ENCODE measurements at places on chromosomes 5 and 9.

GRCh38 chr9:86187121-86187520 lies 72.3 kb downstream of the C9orf153 start:
- no peak for DNase-seq

GRCh38 chr9:89562186-89562814 lies 42.5 kb upstream of the GADD45G start:
- no peak for DNase-seq

- no peak for DNase-seq
Observed at GRCh38 chr5:171667341-171668096, 118.1 kb upstream of the SMIM23 start.

DNA sequence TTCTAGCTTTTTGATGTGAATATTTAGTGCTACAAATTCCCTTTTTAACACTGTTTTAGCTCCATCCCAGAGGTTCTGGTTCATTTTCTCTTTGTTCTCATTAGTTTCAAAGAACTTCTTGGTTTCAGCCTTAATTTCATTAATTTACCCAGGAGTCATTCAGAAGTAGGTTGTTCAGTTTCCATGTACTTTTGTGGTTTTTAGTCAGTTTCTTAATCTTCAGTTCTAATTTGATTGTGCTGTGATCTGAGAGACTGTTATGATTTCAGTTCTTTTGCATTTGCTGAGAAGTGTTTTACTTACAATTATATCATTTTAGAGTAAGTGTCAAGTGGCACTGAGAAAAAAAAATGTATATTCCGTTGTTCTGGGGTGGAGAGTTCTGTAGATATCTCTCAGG lies 240.1 kb upstream of the RASA1 start:
- no peak for DNase-seq

- no peak for DNase-seq
Observed at GRCh38 chr5:170312666-170313065, 15.1 kb upstream of the LCP2 start.

GRCh38 chr5:76805821-76806505 lies 12.9 kb upstream of the F2RL1 start:
- DNase-seq: no peak

GRCh38 chr5:143086908-143087637 lies 316.4 kb downstream of the NR3C1 start:
- peak; percentile 22 for DNase-seq

DNA sequence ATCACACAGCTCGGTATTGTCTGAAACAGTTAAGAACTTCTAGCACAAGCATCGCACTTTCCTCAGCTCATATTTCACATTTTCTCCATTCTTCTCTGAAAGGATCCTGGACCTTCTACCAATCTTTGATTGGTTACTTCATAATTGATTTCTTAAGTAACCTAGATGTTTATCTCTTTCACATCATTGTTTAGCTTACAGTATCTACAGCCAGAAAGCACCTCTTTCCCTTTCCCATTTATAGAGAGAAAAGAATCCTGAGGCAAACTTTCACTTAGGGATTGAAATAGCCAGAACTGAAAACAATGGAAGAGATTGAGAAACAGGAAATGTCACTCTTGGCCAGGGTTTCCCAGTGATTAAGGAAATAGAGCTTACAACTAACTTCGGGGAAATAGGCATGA lies 2.5 kb downstream of the IL33 start:
- no peak for DNase-seq

GRCh38 chr5:31106691-31107090 lies 86.8 kb upstream of the CDH6 start:
- no peak for DNase-seq

DNA sequence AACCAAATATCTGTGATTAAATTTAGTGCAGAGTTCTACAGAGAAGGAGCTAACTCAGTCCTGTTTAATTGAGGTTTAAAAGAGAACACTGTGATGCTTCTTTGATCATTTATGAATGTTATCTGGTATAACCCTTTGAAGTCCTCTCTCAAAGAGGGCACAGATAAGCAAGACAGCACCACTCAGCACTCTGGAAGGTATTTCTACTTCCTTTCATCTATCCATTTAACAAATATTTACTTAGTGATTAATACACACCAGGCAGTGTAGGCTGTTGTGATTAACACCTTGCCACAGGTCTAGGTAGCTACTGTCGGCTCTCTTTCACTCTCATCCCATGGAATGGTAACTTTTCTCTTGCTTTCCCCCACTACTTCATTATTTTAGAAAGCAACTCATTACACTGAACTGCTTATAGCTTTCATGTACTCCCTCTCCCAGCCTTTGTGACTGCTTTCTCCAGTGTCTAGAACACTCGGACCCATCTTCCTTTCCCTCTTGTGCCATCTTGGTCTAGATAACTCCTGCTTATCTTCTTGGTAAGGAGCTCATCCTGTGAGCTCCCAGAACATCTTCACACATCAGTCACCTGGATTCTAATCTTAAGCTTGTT lies 54.7 kb downstream of the GLDC start:
- no peak for DNase-seq

GRCh38 chr5:137367951-137368350 lies 131.2 kb downstream of the SPOCK1 start:
- DNase-seq: no peak

- DNase-seq: no peak
Observed at GRCh38 chr9:71638627-71639026, 129.7 kb downstream of the CEMIP2 start.

- no peak for DNase-seq
Observed at GRCh38 chr5:181219262-181220177, 3.6 kb upstream of the TRIM41 start.

- DNase-seq: no peak
Observed at GRCh38 chr5:61704289-61704688, 372.2 kb downstream of the ZSWIM6 start.

DNA sequence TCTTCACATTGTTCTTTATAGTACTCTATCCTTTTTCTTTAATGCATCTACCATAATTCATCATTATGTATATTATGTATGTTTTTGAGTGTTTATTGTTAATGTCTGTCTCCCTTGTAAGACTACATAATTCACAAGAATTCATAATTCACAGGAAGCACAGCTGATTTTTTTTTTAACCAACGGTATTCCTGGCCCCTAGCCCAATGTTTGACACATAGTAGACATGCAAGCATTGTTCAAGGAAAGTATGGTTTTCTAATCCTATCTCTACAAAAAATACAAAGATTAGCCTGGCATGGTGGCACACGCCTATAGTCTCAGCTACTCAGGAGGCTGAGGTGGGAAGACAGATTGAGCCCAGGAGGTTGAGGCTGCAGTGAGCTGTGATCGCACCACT lies 160.6 kb downstream of the PPP2R2B start:
- no peak for DNase-seq

DNA sequence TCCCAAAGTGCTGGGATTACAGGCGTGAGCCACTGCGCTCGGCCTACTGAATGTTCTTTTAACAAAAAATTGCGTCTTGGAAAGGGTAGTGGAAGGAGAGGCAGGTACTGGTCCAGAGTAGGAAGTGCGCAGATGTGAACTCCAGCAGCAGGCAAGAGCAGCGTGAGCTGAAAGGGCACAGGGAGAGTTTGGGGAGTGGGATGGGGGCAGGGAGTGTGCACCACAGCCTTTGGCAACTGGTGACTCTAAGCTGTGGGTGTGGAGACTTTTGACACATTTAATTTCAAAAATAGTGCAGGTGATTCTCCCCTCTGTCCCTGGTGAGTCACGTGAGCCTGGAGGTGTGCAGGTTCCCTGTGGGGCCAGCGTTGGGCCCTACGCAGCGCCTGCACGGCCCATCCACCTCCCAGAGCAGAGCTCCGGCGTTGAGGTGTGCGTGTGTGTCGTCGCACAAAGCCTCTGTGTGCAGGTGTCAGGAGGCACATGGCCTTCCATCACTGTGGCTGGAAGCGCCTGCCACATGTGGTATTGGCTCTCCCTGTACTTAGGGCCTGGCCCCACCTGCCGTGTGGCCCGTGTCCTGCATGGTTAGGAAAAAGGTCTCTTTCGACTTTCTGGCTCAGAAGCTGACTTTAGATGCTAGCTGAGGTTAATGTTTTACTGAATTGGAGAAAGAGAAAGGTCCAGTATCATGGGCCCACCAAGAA lies 11.5 kb downstream of the SQSTM1 start:
- no peak for DNase-seq

DNA sequence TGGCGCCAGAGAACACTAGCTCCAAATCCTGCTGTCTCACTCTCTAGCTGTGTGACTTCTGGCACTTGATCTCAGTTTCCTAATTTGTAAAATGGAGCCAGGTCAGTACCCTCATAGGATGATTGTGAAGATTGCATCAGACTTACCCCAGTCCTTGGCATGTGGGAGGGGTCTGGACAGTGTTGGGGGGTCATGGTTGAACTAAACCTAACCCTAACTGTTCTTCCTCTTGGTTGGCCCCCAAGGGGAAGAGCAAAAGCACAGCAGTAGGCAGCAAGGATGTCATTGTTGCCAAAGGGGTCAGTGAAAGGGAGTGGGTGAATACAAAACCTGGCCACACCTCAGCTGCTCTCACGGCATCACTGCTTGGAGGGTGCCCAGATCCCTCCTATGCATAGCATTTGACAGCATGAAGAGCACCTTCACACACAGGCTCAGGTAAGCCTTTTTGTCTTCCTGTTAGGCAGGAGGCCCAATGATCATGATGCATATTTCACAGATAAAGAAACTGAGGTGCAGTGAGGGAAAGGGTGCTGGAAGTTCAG lies 15.7 kb upstream of the CXCL14 start:
- no peak for DNase-seq

- no peak for DNase-seq
Observed at GRCh38 chr9:115524453-115525059, 406.6 kb upstream of the TNC start.

- DNase-seq: no peak
Observed at GRCh38 chr9:17166346-17166745, 31.5 kb downstream of the CNTLN start.

- DNase-seq: no peak
Observed at GRCh38 chr9:136403538-136403914, 3.6 kb upstream of the SNAPC4 start.

DNA sequence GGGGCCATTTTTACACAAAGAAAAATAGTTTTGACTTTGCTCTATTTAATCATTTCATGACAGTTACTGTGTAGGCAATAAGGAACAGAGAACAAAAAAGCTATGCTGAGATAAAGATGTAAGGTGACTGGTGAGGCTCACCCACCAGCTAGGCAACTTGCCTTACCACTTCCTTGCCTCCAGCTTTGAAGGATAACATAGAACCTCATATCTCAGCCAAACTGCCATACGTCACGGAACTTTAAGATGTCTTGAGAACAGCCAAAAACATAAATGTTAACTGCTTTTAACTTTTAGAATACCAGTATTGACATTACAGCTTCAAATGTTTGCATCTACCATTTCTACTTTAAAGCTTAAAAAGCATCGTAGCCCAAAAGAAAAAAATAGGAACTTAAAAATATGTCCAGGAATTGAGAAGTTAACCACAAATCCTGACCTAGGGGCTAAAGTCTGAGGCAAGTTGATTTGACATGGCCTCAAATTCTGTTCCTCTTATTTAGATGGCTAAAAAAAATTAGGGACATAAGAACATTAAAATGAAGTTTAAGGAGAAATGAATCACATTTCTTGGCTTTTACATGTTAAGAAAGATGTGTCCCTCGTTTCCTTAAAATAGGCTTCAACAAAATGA lies 7.7 kb upstream of the GCNT4 start:
- DNase-seq: no peak

- DNase-seq: no peak
Observed at GRCh38 chr9:89706731-89707191, 101.9 kb downstream of the GADD45G start.

DNA sequence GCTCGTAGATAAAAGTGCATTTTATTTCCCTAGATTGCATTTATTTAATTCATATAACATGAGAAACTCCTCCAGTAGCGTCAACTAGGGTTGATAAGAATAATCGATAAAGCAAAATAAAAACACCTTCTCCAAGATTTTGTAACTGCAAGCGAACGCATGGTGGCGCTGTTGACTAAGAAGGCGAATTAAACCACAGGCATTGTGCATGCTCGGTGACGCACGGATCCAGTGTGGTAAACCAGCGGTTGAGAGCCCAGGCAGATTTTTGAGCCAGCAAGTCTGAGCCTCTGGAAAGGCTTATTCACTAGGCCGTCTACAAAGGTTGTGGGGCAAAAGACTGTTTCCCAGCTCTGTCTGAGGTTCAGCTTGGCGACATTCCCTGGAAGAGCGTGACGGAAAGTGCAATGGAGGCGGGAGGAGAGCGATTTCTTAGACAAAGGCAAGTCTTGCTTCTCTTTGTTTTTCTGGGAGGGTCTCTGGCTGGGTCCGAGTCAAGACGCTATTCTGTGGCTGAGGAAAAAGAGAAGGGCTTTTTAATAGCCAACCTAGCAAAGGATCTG lies at the start of gene PCDHB3:
TSS of gene PCDHB3 (plus strand) at position 231 of the 563 bp plus-strand sequence. CDS start at position 408, 177 bp downstream.
- no peak for DNase-seq

DNA sequence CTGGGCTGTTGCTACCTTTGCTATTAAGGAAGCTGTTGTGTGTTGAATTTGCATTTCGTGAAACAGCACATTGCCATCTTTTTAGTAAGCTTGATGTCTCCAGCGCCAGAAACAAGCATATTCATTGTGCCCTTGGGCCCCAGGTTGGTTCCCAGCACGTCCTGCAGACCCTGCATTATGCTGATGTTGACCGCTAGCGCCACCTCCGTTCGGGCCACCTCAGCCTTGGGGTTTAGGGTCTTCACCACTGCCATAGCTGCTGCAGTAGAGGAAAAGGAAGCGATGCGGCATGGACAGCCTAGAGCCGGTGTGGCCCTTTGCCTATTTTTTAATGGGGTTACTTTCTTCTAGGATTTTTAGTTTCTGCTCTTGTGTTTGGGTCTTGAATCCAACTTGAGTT lies 23.8 kb upstream of the OTULIN start:
- no peak for DNase-seq

DNA sequence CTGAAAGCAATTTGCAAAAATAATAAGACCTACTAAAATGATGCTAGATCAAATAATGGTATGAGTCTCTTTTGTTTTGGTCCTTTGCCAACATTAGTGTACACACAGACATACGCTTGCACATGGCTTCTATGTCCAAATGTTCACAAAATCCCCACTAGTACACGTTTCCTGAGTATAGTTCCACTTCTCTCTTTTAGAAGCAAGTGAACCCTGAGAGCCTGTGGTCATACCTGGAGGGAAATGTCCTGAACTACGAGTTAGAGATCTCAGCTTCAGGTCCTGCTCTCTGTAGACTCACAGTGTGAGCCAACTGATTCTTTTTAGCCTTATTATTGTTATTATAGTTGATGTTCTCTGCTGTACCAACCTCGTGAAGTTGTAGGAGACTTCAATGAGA lies 47.3 kb upstream of the ACTBL2 start:
- no peak for DNase-seq

- no peak for DNase-seq
Observed at GRCh38 chr9:4397917-4398316, 92.4 kb upstream of the SLC1A1 start.

GRCh38 chr5:136425921-136426320 lies 60.6 kb upstream of the TRPC7 start:
- DNase-seq: no peak

- DNase-seq: no peak
Observed at GRCh38 chr5:129241755-129242154, 147.2 kb downstream of the ISOC1 start.

- DNase-seq: no peak
Observed at GRCh38 chr9:14412775-14413174, 98.8 kb upstream of the NFIB start.

GRCh38 chr5:16673241-16674201 lies 56.7 kb upstream of the RETREG1 start:
- DNase-seq: no peak

All from NCI-H1048 (cell line).